ENCODE measurements at places on chromosomes 6 and 20. TPM values are rescaled to one million over a fixed set of nuclear protein-coding genes. Genes with fewer than 3 reads are reported as not detected.

Gene OPN5
- total RNA-seq, result not detected

Gene SYCP2
- 3.0 TPM for total RNA-seq

Gene SCRT2
- not detected for total RNA-seq

Gene ULBP1
- 2.8 TPM for total RNA-seq

Gene KHDC1
- total RNA-seq, result 16.2 TPM

Gene DNAJC5
- 47.0 TPM for total RNA-seq

Gene TEAD3
- 40.1 TPM for total RNA-seq

GRCh38 chr20:50918403-50918802 is 12.8 kb downstream of the ADNP start:
- H3K4me1 ChIP-seq, result no peaks in the 10 kb centered on the region
- H3K4me3 ChIP-seq, result no peak overlapping the region
- H3K27me3 ChIP-seq, result no peaks in the 10 kb centered on the region
- no peak overlapping the region for H3K27ac ChIP-seq
- no peak for DNase-seq

- H3K27me3 ChIP-seq, result no peaks in the 10 kb centered on the region
- peaks cover 36% of the 10 kb centered on the region for H3K36me3 ChIP-seq
- no peak overlapping the region for H3K27ac ChIP-seq
- no peak for DNase-seq
- H3K4me3 ChIP-seq, result no peak overlapping the region
These were observed 150.0 kb downstream of the QKI start for GRCh38 chr6:163564534-163564933.

DNA sequence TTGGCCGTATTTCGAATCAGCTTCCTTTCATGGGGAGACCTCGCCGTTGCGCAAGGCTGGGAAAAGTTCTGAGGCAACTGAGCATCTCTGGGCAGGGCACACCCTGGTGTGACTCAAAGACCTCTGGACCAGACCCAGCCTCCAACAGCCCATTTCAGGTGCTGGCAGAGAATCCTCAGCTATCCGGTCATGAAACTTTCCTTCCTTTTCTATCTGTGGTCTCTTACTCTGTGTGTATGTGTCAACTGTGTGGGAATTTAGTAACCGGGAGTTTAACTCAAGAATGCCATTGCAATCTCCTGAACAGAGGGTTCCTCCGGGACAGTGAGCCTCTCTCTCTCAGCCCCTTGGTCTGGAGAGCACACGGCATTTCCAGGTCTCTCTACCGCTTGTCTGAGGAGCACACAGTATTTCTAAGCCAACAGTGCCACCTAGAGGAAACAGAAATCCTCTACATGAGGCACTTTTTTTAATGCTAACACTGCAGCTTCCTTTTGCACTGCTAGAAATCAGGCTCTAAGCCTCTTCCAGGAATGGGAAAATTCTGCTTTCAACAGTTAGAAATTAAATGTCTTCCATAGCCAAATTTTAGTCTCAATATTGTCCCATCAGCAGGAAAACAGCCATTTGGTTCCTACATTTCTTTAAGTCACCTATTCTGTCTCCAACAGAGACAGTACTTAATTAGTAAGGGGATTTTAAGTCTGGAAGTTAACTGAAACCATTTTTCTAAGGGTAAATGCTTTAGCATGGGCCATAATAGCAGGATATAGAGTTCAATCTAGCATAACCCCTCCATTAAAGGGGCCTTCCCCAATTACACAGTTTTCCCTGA is 32.7 kb downstream of the PLN start:
- H3K27ac ChIP-seq, result no peak overlapping the region
- no peaks in the 10 kb centered on the region for H3K4me1 ChIP-seq
- H3K36me3 ChIP-seq, result peaks cover 5% of the 10 kb centered on the region
- H3K27me3 ChIP-seq, result no peaks in the 10 kb centered on the region

DNA sequence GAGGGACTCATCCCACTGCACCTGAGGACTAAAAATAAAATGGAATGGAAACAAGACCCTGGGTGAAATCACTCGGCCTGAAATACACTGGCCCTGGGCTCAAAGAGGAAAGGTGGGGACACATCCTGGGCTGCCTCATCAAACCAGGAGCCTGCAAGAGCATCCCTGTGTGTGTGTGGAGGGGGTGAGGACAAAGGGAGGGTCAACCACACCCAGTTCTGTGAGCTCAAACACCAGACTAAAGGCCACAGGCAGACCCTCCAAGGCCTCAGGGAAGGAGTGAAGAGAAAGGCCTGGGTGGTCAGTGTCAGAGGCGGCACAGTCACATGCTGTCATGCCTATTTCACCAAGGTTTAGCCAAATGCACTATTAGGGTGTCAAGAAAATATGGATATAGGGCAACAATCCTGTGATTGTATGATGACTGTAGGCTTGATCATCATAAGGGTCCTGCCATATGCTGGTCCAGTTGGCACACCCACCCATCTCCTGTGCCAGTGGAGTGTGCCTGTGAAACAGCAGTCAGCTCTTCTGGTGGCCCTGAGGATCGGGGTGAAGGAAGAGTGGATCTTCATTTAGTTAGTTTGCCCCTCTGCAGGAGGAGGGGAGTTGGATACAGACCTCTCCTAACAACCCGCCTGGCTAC is 28.9 kb downstream of the SRSF3 start:
- H3K36me3 ChIP-seq, result no peaks in the 10 kb centered on the region
- no peak for DNase-seq
- no peak overlapping the region for H3K27ac ChIP-seq

DNA sequence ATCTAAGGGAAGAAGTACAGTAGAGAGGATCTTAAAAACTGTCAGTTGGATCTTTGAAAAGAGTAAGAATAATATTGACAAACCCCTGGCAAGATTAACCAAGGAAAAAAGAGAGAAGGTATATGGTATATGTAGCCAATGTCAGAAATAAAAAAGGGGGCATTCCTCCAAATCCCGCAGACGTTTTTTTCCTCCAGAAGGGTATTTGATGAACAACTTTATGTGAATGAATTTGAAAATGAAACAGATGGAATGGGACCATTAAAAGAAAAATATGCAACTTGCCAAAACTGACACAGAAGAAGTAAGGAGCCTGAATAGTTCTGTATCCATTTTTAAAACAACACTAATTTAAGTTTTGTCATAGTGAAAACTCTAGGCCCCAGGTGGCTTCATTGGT is 35.7 kb downstream of the GFRA4 start:
- no peak overlapping the region for H3K27ac ChIP-seq
- no peak for DNase-seq
- no peaks in the 10 kb centered on the region for H3K4me1 ChIP-seq
- H3K4me3 ChIP-seq, result no peak overlapping the region
- H3K36me3 ChIP-seq, result no peaks in the 10 kb centered on the region
- H3K27me3 ChIP-seq, result no peaks in the 10 kb centered on the region

- DNase-seq, result no peak
- no peak overlapping the region for H3K27ac ChIP-seq
- peak overlapping the region; percentile 61 for H3K4me3 ChIP-seq
- H3K27me3 ChIP-seq, result no peaks in the 10 kb centered on the region
These were observed 2.3 kb downstream of the ARID1B start for GRCh38 chr6:156779206-156780094.

- no peak overlapping the region for H3K4me3 ChIP-seq
- H3K27ac ChIP-seq, result no peak overlapping the region
- peaks cover 17% of the 10 kb centered on the region for H3K4me1 ChIP-seq
- no peak for DNase-seq
These were observed 32.3 kb downstream of the KCNQ5 start for GRCh38 chr6:72654071-72654621.

DNA sequence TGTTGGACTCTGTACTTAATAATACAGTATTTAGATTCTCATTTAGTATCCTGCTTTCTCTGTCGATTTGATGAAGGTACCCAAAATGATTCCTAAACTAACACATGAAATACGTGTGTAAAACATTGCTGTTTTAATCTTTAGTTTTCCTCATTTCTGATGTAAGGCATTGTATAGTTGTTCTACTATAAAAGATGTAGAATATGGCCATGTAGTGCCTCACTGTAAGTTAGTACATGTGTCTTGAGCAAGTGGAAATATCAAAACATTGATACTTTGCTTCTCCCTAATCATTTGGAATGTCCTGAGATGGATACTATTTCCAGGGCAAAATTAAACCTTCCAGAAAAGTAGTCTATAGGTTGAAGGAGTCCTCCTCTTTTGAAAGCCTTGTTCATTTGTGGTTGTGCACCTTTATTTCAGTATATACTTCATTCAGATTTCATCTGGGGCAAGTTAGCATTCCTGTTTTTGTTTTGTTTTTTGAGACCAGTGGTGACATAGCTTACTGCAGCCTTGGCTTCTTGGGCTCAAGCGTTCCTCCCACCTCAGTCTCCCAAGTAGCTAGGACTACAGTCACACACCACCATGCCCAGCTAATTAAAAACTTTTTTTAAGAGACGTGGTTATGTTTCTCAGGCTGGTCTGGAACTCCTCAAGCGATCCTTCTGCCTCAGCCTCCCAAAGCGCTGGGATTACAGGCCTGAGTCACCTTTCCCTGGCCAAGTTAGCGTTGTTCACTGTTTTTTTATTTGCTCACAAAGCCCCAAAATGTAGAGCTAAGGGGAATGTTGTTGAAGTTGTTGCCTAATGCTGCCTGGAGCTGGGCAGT is 11.6 kb downstream of the SRSF3 start:
- no peaks in the 10 kb centered on the region for H3K27me3 ChIP-seq
- no peak overlapping the region for H3K27ac ChIP-seq
- H3K4me3 ChIP-seq, result no peak overlapping the region
- no peak for DNase-seq
- peaks cover 64% of the 10 kb centered on the region for H3K36me3 ChIP-seq
- H3K4me1 ChIP-seq, result 0 out of 2 replicates have a peak, but pooled peaks cover 13% of the 10 kb centered on the region

DNA sequence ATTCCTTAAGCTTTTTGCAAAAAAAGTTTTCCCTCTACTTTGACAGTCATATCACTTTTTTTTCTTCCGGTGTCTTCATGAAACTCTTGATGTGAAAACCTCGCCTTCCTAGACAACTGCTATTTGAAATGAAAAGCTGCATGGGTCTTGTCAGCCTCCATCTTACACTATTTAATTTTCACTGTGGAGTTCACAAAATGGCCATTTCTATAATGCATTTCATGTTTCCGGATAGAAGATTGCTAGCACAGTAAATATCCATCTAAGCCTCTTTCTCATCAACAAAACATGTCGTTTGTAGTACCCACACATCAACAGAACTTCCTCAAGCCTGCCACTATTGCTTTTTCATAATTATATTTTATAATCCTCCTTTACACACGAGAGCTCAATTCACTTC is 204.9 kb upstream of the ID4 start:
- H3K27ac ChIP-seq, result no peak overlapping the region
- H3K4me1 ChIP-seq, result no peaks in the 10 kb centered on the region
- no peaks in the 10 kb centered on the region for H3K36me3 ChIP-seq
- no peak overlapping the region for H3K4me3 ChIP-seq
- no peaks in the 10 kb centered on the region for H3K27me3 ChIP-seq
- no peak for DNase-seq

GRCh38 chr20:18397030-18397429 is 69.8 kb downstream of the DZANK1 start:
- no peak overlapping the region for H3K27ac ChIP-seq
- no peak overlapping the region for H3K4me3 ChIP-seq
- no peaks in the 10 kb centered on the region for H3K27me3 ChIP-seq
- no peak for DNase-seq
- H3K4me1 ChIP-seq, result no peaks in the 10 kb centered on the region

- no peak overlapping the region for H3K4me3 ChIP-seq
- no peaks in the 10 kb centered on the region for H3K27me3 ChIP-seq
- DNase-seq, result no peak
- no peak overlapping the region for H3K27ac ChIP-seq
- peaks cover 13% of the 10 kb centered on the region for H3K36me3 ChIP-seq
These were observed 13.9 kb upstream of the NAA20 start for GRCh38 chr20:20003031-20003954.

DNA sequence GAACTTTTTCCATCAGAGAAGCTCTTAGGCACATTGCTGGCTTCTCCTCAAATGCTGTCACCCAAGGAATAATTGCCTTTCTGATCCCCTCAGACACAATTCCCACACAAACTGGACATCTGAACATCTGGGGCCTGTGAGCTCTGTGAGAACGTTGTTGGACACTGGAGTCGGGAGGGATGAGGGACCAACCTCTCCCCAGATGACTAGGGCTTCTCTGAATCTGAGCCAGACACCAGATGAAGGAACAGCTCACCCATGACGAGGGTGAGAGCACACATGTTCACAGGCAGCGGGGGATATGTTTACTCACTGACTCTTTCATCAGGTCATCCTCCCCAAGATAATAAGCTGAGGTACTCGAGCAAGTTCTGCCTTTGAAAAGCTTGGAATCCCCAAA is 283.9 kb upstream of the SUPT3H start:
- H3K4me3 ChIP-seq, result no peak overlapping the region
- no peak for DNase-seq

- no peak overlapping the region for H3K27ac ChIP-seq
- DNase-seq, result no peak
- no peaks in the 10 kb centered on the region for H3K36me3 ChIP-seq
- H3K4me1 ChIP-seq, result no peaks in the 10 kb centered on the region
These were observed 471.8 kb upstream of the MAN1A1 start for GRCh38 chr6:119821380-119821779.

- H3K4me1 ChIP-seq, result peaks cover 7% of the 10 kb centered on the region
- H3K36me3 ChIP-seq, result no peaks in the 10 kb centered on the region
- no peak overlapping the region for H3K27ac ChIP-seq
- H3K4me3 ChIP-seq, result no peak overlapping the region
These were observed 183.9 kb upstream of the JARID2 start for GRCh38 chr6:15061908-15062515.

DNA sequence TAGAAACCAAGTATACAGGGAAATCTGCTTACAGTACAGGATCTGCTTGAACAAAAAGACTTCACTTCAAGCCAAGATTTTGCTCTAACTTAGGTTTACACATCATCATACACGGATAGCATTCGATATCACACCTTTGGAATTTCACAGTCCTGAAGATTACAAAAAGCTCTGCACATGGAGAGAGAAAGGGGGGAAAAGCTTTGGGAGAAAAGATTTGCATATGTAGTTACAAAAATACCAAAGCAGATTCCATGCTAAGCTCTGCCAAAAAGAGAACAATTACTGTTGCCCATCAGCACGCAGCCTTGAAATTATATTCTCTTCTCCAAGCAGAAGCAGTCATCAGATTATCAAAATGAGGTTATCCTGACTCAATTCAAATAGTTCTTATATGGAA is 62.0 kb downstream of the HIVEP2 start:
- H3K4me1 ChIP-seq, result peaks cover 41% of the 10 kb centered on the region
- no peak overlapping the region for H3K4me3 ChIP-seq
- H3K36me3 ChIP-seq, result 0 out of 2 replicates have a peak, but pooled peaks cover 3% of the 10 kb centered on the region
- H3K27me3 ChIP-seq, result no peaks in the 10 kb centered on the region

GRCh38 chr6:84340422-84340821 is 113.0 kb upstream of the CEP162 start:
- no peaks in the 10 kb centered on the region for H3K27me3 ChIP-seq
- no peaks in the 10 kb centered on the region for H3K4me1 ChIP-seq
- no peak overlapping the region for H3K27ac ChIP-seq
- H3K4me3 ChIP-seq, result no peak overlapping the region

DNA sequence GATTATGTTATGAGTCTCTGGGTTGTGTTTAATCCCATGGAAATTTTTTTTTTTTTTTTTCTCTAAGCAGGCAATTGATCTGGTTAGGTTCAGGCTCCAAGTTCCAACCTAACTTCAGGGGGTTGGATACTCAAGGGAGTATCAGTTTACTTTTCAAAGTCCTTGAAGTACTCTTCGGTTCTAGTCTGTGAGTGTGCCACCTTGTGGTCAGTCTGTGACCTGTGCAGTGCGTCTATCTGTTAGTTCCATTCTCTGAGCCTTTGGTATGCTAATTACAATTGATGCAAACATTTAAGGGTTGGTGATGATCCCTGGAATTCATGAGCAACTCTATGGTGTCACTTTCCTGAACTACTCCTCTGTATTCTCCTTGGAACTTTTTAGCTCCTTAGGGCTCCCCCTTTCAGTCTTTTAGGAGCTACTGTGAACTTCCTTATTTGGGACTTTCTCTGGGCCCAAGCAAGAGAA is 342.0 kb downstream of the SOX4 start:
- H3K27me3 ChIP-seq, result no peaks in the 10 kb centered on the region
- H3K4me3 ChIP-seq, result no peak overlapping the region
- H3K27ac ChIP-seq, result no peak overlapping the region
